ENCODE measurements at places on chromosomes 1 and 21.

DNA sequence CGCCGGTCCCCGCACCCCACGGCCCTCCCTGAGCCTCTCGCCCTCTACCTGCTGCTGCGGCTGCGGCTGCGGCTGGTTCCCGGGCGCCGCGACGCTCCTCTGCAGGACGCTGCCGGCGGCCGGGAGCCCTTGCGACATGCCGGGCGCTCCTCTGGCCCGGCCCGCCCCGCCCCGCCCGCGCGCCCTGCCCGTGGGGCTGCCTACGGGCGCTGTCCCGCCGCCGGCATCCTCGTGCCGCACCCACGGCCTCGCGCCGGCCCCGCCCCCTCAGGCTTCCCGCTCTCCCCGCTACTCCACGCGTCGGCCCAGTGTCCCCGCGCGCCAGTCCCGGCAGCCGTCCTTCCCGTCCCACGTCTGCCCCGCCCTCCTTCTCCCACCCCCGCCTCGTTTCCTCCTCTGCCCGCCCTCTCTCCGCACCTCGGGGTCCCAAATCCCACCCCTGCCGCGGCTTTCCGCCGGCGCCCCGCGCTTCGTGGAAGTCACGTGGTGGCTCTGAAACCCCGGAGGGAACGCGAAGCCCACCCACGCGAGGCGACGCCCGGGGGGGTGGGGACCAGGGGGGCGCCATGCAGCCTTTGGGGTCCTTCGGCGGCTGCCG lies at the start of gene BATF3:
TSS of gene BATF3 (minus strand) at position 216 of the 598 bp plus-strand sequence. CDS start at position 138, 78 bp downstream.
- DNase-seq, result peak; percentile 32
- peaks cover 34% of the 10 kb centered on the region for H3K4me1 ChIP-seq
- no peaks in the 10 kb centered on the region for H3K36me3 ChIP-seq
- peak within 1 kb of the TSS; percentile 72 for H3K4me3 ChIP-seq

DNA sequence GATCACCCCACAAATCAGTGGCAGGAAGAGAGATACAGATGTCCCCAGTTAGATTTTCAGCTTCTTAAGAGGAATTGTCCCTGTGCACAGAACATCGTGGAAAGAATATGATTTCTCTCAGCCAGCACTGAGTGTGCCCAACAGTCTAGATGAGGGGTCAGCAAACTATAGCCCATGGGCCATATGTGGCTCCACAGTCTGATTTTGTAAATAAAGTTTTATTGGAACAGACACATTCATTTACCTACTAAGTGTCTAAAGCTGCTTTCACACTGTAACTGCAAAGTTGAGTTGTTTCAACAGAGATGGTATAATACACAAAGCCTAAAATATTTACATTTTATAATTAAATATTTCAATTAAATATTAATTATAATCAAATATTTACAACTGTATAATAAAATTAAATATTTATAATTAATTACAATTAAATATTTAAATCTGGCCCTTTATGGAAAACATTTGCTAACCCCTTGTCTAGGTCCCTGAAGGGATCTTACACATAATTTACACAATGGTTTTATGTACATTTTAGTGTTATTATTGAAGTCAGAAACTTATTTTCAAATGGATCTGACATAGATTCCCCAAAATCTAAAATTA lies 407.6 kb downstream of the PTPRU start:
- H3K4me1 ChIP-seq, result no peaks in the 10 kb centered on the region
- no peaks in the 10 kb centered on the region for H3K27me3 ChIP-seq
- no peak overlapping the region for H3K27ac ChIP-seq
- DNase-seq, result no peak
- H3K36me3 ChIP-seq, result no peaks in the 10 kb centered on the region
- H3K4me3 ChIP-seq, result no peak overlapping the region

- no peaks in the 10 kb centered on the region for H3K27me3 ChIP-seq
- DNase-seq, result no peak
- no peaks in the 10 kb centered on the region for H3K4me1 ChIP-seq
These were observed 181.8 kb upstream of the L1TD1 start for GRCh38 chr1:62012836-62013235.

GRCh38 chr1:112793631-112794565 lies 78.8 kb upstream of the PPM1J start:
- no peak overlapping the region for H3K4me3 ChIP-seq
- no peak for DNase-seq
- H3K4me1 ChIP-seq, result no peaks in the 10 kb centered on the region
- H3K36me3 ChIP-seq, result no peaks in the 10 kb centered on the region

- no peak overlapping the region for H3K4me3 ChIP-seq
- no peak overlapping the region for H3K27ac ChIP-seq
- no peaks in the 10 kb centered on the region for H3K36me3 ChIP-seq
- no peaks in the 10 kb centered on the region for H3K4me1 ChIP-seq
These were observed 88.8 kb upstream of the ZBTB40 start for GRCh38 chr1:22362626-22363402.

DNA sequence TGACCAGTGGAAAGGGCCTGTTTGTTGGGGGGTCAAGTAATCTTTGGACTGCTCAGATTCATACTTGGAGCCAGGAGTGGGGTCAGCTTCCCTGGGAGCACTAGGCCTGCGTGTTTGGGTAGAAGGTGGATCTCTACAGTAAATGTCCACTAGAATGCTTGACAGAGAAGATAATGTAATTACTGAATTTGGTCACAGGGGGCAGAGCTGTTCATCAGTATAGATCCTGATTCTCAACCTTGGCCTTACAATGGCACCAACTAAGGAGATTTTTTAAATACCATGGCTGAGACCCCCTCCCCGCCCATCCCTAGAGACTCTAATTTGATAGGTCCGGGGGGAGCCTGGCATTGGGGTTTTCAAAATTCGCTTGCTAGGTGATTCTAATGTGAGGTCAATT lies 217.5 kb upstream of the PLXNA2 start:
- H3K4me3 ChIP-seq, result no peak overlapping the region
- no peaks in the 10 kb centered on the region for H3K36me3 ChIP-seq
- H3K27ac ChIP-seq, result no peak overlapping the region

DNA sequence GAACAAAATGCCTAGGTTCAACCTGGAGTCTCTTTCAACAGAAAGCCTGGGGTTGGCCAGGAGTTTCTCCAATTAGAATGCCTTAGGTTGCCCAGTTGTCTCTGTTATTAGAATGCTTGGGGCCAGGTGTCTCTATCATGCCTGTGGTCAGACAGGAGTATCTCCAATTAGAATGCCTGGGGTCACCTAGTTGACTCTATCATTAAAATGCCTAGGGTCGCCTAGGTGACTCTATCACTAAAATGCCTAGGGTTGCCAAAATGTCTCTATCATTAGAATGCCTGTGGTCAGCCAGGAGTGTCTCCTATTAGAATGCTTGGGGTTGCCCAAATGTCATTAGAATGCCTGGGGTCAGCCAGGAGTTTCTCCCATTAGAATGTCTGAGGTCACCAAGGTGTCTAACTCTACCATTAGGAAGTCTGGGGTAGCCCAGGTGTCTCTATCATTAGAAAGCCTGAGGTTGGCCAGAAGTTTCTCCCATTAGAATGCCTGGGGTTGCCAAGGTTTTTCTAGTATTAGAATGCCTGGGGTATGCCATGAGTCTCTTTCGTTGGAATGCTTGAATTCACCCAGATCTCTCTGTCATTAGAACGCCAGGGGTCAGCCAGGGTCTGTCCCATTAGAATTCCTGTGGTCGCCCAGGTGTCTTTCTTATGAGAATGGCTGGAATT lies 57.9 kb downstream of the RNF187 start:
- DNase-seq, result no peak
- no peak overlapping the region for H3K4me3 ChIP-seq
- H3K36me3 ChIP-seq, result no peaks in the 10 kb centered on the region
- H3K27me3 ChIP-seq, result peaks cover 14% of the 10 kb centered on the region

DNA sequence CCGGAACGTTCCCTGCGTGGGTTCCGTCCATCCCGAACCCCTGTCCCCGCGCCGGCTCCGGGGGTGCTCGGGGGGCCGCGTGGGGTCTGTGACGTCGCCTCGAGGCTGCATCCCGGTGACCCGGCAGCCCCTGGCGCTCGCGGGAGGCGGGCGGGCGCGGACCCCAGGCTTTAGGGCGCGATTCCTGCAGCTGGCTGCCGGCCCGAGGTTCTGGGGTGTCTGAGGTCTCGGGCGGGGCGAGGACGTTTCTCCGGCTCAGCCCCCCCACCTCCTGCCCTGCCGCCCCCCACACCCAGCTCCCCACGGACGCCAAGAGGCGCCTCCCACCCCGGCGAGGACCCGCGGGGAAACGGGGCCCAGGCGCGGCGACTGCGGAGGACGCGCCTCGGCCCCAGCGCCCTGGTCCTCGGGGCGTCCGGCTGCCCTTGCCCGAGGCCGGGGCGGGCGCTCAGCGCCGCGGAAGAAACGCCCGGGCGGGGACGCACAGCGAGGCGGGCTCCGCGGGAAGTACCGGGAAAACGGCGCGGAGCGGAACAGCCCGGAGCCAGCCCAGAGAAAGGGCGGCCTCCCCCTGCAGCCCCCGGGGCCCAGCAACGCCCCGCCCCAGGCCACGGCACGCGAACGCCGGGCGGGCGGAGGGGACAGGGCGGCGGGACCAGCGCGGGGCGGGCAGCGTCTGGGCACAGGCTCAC lies 1.3 kb upstream of the PCBP3 start:
- DNase-seq, result no peak
- peaks cover 41% of the 10 kb centered on the region for H3K4me1 ChIP-seq
- no peaks in the 10 kb centered on the region for H3K36me3 ChIP-seq
- no peak overlapping the region for H3K4me3 ChIP-seq

DNA sequence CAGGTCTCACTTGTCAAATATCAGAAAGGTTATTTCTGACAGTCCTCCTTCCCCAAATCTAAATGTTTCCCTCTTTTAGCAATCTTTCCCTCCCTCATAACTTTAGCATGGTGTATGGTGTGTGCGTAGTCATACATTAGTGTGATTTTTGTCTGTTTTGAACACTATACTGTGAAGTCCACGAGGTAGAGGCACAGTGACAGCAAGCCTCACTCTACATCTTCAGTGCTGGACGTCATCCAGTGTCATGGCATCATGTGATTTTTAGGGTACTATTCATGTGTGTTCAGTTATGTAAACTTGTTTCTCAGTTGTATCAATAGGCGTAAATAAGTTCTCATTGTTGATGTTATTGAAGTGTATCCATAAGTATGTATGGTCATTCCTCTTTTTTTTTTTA lies 39.1 kb downstream of the DYRK1A start:
- peaks cover 44% of the 10 kb centered on the region for H3K4me1 ChIP-seq
- no peaks in the 10 kb centered on the region for H3K27me3 ChIP-seq
- no peak overlapping the region for H3K4me3 ChIP-seq
- no peak overlapping the region for H3K27ac ChIP-seq
- DNase-seq, result no peak

GRCh38 chr1:236639686-236640085 lies 35.4 kb upstream of the HEATR1 start:
- no peak for DNase-seq
- H3K27me3 ChIP-seq, result no peaks in the 10 kb centered on the region
- H3K4me3 ChIP-seq, result no peak overlapping the region
- no peaks in the 10 kb centered on the region for H3K4me1 ChIP-seq
- no peak overlapping the region for H3K27ac ChIP-seq
- H3K36me3 ChIP-seq, result no peaks in the 10 kb centered on the region

GRCh38 chr1:167173516-167174184 lies 47.0 kb upstream of the POU2F1 start:
- H3K27me3 ChIP-seq, result peaks cover 5% of the 10 kb centered on the region
- H3K27ac ChIP-seq, result no peak overlapping the region
- H3K4me1 ChIP-seq, result no peaks in the 10 kb centered on the region
- no peak for DNase-seq

GRCh38 chr1:20732071-20732587 lies 374 bp downstream of the SH2D5 start:
- peaks cover 32% of the 10 kb centered on the region for H3K4me1 ChIP-seq
- H3K36me3 ChIP-seq, result no peaks in the 10 kb centered on the region
- H3K27ac ChIP-seq, result no peak overlapping the region
- peak; percentile 51 for DNase-seq

DNA sequence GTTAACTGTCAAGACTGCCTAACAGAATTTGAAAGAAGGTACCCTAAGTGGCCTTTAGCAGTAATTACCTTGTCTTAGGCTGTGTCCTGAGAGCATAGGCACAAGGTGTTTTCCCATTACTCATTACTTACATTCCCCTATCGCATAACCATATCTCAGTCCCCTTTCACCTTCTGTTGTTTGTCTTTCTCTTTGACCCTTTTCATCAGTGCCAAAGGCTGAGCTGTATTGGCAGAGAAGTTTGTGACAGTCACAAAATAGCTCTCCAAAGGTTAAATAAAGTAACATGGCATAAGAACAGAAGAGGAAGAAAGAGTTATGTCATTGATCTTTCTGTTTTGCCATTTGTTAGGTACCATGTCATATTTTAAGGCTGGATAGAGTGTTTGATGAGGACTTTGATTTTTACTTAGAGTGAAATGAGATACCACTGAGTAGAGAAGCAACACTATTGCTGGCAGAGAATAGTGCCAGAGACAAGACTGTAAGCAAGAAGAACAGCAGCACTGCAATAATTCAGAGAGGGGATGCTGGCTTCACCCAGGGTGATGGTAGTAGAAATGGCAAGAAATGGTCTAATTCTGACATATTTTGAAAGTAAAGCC lies 497.8 kb downstream of the TTLL7 start:
- H3K27me3 ChIP-seq, result no peaks in the 10 kb centered on the region
- DNase-seq, result no peak
- H3K4me3 ChIP-seq, result no peak overlapping the region
- no peaks in the 10 kb centered on the region for H3K36me3 ChIP-seq
- no peak overlapping the region for H3K27ac ChIP-seq

- no peak for DNase-seq
- H3K4me3 ChIP-seq, result no peak overlapping the region
- no peaks in the 10 kb centered on the region for H3K4me1 ChIP-seq
These were observed 346.7 kb downstream of the USP25 start for GRCh38 chr21:16076465-16076864.

DNA sequence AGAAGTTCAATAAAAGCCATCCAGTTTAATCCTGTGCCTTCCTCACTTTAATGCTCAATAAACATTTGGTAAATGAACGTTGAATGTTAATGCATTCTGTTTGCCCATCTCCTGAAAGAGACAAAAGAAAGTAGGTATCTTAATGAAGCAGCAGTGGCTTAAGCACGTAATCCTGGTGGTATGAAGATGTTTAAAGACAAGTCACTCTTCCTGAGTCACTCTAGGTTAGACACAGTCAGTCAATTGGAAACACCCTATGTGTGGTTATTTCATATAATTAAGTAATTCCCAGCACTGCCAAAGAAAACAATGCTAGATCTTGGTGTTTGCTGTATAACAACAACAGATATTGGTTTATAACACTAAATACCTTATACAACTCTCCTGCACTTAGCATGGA lies 334.0 kb upstream of the FMN2 start:
- H3K4me3 ChIP-seq, result no peak overlapping the region
- no peaks in the 10 kb centered on the region for H3K4me1 ChIP-seq
- no peaks in the 10 kb centered on the region for H3K36me3 ChIP-seq
- H3K27me3 ChIP-seq, result no peaks in the 10 kb centered on the region
- H3K27ac ChIP-seq, result no peak overlapping the region

DNA sequence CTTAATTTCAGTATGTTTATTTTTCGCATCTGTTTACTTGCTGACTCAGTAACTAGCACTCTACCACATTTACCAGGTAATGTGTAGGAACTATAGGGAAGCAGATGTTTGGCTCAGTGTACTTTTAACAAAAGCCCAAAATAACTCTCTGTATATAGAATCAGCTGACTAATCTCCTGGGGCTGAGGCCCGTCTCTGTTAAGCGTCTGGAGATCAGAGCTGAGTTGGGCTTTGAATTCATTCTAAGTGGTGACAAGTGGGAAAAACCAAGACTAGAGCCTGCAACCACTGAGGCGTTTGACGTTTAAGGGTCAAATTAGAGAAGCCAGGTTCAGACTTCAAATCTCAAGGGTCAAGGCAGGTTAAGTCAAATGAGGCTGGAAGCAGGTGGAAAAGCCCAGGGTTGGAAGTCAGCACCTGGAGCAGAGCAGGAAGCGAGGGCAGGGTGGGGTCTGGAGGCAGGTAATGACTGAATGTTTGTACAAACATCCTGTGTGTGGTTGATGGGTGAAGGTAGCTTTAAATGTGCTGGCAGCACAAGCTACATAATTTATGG lies 56.8 kb upstream of the LYST start:
- H3K27ac ChIP-seq, result peak overlapping the region; percentile 44
- H3K4me3 ChIP-seq, result no peak overlapping the region
- DNase-seq, result no peak
